ENCODE measurements at places on chromosomes 13 and 19.
A peak's percentile ranks its signal among the peaks of the same experiment; 100 is the strongest.

DNA sequence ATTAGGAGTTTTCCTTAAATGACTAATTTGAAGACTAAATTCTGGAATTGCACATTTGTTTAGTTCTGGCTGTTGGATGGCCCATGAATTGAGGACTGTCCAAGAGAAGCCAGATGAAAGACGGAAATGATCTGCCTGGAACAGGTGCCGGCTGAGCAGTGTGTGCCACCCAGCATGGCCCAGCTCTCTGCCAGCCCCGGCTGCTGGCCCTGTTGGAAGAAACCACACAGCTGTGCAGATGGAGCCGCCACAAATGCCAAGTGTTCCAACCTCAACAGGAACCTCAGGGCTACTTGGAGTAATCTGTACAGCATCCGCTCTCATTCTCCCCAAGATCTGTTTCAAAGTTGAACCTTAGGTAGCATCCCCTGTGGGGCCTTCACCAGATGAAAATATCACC, 67.0 kb upstream of the STARD13 start:
- DNase-seq = no peak

GRCh38 chr19:7787141-7787540, 24.1 kb downstream of the CLEC4M start:
- DNase-seq = no peak

- peak; percentile 56 for DNase-seq
These were observed 18.1 kb downstream of the GADD45B start for GRCh38 chr19:2494084-2494446.

GRCh38 chr13:106570299-106570852, 2.4 kb upstream of the ARGLU1 start:
- DNase-seq = no peak

DNA sequence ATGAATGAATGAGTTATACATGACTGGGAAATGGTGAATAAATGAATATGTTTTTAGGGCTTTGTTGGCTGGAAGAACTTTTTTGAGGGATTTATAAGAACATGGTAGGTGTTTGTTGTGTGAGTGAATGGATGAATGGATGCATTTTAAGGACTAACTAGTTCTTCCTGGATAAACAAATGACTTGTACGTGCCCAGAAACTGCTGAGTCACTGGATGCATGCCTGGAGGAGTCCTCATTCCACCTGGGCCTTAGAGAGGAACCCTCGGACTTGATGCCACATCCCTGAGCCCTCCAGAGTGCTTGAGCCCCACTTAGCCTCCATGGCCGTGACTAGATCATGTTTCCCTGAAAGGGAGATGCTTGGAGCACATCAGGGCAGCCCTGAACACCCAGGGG, 153.4 kb downstream of the DPF1 start:
- peak; percentile 81 for DNase-seq

- peak; percentile 1 for DNase-seq
These were observed 147.3 kb upstream of the GPC6 start for GRCh38 chr13:93079294-93079693.

- no peak for DNase-seq
These were observed 337.6 kb upstream of the ARGLU1 start for GRCh38 chr13:106905380-106906162.

GRCh38 chr19:16324384-16325160, at the start of gene KLF2:
TSS of gene KLF2 (plus strand) at chr19:16324826. CDS start at chr19:16324924, 98 bp downstream.
- peak; percentile 89 for DNase-seq
